ENCODE measurements at places on chromosomes 4 and X.

DNA sequence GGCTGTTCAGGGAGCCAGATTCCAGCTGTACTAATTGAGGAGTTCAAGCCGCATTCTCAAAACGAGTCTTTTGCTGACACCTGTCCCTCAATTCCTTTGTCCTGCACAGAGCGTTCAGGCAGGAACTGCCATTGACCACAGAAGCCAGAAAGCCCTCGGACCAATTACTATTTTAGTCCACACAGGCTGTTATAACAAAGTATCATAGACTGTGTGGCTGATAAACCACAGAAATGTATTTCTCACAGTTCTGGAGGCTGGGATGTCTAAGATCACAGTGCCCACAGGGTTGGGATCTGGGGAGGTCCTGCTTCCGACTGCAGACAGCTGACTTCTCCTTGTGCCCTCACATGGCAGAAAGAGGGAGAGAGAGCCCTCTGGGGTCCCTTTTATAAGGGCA is 119.8 kb upstream of the ATP6AP2 start:
- no peak for DNase-seq

DNA sequence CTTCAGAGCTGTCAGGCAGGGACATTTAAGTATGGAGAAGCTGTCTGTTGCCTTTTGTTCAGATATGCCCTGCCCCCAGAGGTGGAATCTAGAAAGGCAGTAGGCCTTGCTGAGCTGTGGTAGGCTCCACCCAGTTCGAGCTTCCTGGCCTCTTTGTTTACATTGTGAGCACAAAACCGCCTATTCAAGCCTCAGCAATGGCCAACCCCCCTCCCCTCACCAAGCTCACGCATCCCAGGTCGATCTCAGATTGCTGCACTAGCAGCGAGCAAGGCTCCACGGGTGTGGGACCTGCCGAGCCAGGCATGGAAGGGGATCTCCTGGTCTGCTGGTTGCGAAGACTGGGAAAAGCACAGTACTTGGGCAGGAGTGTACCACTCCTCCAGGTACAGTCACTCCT is 59.3 kb downstream of the ZNF674 start:
- DNase-seq = no peak

GRCh38 chr4:148007792-148008191 is 275.9 kb downstream of the ARHGAP10 start:
- DNase-seq = no peak

- DNase-seq = no peak
Observed at GRCh38 chrX:102044496-102044895, 81.0 kb upstream of the TCEAL2 start.

DNA sequence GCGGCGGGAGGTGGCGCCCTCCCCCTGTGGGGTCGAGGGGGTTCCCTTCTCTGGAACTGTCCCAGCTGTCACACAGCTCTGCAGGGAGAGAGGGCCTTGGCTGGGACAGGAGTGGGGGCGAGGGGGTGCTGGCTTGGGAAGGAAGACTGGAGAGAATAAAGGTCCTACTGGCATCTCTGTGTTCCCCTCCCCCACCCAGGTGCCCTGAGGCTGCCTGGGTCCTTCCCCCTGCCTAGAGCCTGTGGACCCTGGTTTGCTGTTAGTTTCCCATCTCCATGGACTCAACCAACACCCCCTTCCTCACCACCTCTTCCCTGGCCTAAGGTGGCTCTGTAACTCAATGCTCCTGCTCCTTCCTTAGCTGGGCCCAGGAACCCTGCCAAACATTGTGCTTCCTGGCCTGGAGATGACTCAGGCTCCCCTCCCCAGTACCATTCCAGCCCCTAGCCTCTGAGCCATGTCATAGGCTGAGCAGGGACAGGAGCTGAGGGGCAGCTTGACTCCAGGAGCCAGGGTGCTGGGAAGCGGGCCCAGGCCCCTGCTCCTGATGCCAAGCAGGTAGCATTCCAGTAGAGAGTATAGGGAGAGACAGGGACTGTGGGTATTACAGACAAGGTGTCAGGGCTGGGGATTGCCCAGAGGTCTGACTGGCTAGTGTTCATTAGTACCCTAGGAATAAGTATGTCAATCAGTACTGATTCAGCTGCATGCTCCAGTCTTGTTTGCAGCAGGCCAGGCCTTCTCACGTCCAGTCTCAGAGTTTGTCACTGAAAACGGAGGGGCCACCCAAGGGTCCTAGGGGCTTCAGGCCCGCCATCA is 100.7 kb downstream of the EFNB1 start:
- peak; percentile 80 for DNase-seq

DNA sequence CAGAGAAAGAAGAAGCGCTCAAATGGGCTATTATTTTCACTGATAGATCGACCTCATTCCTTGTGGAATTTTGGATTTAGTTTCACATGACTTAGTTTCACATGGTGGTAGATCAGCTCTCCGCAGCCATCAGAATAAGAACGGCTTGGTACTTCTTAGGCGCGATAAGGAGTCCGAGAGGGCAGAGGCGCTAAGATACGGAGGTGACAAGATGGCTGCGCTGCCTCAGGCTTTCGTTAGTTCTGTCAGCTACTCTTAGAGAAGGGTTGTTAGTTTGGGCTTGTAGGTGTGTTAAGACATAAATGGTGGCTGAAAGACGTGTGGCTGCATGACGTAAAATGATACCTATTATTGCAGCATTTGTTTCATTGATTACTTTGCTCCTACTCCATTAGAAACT is 169.1 kb downstream of the UNC5C start:
- DNase-seq = no peak

DNA sequence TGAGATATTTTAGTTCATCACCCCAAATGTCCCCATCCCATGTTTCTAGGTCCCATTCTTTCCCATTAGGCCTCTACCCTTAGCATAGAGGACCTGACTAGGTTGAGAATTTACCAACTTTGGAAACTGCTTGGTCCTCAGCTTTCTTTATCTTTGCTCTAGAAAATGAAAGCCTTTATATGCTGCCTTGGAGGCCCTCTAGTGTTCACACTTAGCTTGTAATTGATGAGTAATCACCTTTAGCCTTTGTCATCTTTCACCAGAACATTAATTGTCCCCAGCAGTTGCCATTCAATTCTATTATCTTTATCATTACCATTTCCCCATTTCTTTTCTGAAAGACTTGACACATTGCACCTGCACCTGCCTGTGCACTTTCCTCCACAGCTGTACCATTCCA is 589.2 kb upstream of the NR3C2 start:
- DNase-seq = peak; percentile 10

GRCh38 chrX:50629774-50630173 is 159.1 kb upstream of the DGKK start:
- DNase-seq = no peak
